ENCODE measurements at places on chromosomes 5 and 9.

DNA sequence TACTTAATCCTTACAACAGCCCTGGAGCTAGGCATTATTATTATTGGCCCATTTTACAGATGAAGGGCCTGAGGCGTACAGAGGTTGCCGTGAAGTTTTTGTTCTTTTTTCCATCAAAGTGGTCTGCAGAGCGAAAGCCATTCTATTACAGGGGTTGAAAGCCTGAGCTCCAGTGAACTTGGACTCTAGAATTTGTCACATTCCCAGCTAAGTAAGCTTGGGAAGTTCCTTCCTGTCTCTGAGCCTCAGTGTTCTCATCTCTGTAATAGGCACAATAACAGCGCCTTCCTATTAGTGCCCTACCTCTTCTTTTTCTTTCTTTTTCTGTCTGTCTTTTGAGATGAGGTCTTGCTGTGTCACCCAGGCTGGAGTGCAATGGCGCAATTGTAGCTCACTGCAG is 44.2 kb upstream of the NKX2-5 start:
- no peak for DNase-seq

DNA sequence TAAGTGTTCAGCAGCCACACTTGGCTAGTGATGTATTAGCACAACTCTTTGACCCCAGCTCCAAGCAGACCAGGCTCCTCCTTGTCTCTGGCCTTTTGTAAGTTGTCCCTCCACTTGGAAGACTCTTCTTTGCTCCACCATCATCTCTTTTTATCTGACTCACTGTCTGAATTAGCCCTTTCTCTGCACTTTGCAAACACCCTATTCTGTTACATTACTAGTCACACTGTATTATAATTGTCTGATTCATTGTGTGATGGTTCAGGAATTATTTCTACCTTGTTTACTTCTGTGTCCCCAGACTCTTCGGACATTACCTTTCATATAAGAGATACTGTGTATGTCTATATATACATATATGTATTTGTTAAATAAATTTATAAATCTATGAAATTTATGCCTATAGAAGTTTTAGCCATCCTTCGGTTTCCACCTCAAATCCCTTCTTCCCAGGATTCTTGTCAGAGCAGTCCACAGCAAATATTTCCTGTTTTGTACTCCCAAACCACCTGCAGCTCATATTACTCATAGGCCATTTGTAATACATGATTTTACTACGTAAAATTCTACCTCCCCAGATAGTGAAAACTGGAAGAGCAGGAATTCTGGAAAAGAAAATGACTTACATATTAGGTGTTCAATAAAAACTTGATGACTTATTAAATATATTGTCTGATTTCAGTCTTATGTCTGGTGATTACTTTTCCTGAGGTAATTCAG is 69.0 kb downstream of the MTAP start:
- DNase-seq: no peak

GRCh38 chr9:93128715-93129224 is 5.3 kb downstream of the NINJ1 start:
- no peak for DNase-seq

GRCh38 chr5:170183816-170184687 is 48.7 kb upstream of the C5orf58 start:
- DNase-seq: peak; percentile 8

DNA sequence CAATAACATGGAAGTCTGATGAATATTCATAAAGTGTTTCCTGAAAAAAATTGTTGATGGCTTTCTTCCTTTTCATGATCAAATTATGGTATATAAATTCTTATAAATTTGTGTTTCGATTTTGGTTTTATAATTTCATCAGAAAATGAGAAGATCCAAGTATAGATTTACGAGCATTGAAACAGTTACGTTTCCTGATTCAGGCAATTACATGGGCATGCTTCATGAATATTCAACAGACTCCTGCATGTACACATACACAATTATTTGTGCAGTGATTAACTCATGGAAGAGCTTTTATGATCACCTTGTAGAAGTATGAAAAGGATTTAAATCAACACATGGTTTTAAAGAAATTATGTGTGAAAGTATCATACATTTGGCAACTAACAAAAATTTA is 136.7 kb downstream of the MPDZ start:
- DNase-seq: no peak

- DNase-seq: peak; percentile 16
Observed at GRCh38 chr9:32378496-32378895, 5.9 kb upstream of the ACO1 start.

- DNase-seq: no peak
Observed at GRCh38 chr5:180898621-180899246, at the start of gene BTNL8. Gene BTNL8, plus strand, starts transcription at chr5:180899159. Its CDS starts 152 bp downstream, at chr5:180899311.

DNA sequence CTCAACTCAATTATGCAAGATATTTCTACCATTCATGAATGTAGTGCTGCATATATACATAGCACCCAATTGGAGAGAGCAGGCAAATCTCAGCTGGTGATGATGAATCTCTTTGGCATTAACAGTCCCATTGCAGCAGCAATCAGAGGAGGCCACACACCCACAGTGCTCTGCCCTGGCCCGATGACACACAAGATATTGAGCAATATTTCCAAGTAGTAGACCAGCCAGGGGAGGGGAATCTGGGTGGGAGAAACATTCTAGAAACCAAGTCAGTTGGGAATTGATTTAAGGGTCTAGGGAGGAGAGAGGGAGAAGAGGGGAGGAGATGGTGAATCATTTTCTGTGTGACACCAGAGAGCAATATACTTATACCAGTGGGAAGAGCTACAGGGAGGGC is 14.9 kb upstream of the C5orf63 start:
- DNase-seq: no peak

DNA sequence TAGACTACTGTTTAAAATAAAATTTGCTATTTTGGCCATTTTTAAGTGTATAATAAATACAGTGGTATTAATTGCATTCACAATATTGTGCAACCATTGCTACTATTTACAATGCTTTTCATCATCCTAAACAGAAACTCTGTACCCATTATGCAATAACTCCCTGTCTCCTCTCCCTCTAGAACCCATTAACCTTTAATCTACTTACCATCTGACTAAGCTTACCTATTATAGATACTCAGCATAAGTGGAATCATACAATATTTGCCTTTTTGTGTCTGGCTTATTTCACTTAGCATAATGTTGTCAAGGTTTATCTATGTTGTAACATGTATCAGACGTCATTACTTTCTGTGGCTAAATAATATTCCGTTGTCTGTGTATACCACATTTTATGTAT is 25.9 kb downstream of the CD14 start:
- no peak for DNase-seq

GRCh38 chr9:87499424-87500017 is 1.9 kb downstream of the DAPK1 start:
- no peak for DNase-seq

DNA sequence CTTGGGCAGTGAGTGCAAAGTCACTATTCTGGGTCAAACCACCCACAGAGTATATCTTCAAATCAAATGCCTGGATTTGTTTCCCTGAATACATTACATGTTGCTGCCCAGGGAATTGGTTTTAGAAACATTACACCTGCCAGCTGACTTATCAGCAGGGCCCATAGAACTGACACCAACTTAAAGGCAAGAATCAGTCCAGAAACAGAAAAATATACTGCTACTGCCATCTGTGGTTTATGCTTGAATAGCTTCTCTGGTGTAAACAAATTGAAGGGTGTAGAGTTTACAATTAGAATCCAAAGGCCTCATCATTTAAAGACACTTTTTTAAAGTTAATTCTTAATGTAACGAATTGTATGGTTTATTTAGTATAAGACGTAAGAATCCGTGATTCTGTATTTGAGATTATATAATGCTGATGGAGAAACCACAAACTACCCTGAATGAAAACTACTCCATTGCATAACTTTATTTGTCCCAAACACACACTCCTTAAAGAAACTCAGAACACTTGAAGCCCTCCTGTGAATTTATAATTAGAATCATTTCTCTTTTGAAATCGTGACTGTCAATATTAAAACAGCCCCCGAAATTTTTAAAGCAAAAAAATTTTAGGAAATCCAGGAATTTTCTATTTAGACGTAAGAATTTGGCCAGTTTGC is 6.2 kb downstream of the NR6A1 start:
- no peak for DNase-seq

DNA sequence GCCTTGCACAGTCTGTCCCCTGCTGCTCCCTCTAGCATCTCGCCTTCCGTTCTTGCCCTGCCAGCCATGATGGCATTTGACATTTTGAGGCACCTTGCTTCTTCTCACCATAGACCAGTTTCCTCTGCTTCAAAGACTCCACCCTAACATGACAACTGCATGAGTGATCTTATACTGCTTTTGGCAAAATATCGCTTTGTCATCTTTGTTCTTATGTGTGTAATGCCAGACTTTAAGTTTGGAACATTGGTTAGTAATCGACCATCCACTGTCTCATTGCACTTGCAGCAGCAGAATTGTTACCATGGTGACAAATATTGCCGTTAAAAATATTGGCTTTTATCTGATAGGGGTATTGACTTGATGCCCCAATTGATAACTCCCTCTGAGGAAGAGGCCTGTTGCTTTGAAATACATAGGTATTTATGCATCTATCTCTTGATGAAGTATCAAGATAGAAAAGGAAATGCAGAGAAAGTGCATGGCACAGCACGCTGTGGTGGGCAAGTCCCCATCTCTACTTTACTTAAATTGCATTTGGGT is 6.8 kb downstream of the GARIN3 start:
- DNase-seq: no peak

DNA sequence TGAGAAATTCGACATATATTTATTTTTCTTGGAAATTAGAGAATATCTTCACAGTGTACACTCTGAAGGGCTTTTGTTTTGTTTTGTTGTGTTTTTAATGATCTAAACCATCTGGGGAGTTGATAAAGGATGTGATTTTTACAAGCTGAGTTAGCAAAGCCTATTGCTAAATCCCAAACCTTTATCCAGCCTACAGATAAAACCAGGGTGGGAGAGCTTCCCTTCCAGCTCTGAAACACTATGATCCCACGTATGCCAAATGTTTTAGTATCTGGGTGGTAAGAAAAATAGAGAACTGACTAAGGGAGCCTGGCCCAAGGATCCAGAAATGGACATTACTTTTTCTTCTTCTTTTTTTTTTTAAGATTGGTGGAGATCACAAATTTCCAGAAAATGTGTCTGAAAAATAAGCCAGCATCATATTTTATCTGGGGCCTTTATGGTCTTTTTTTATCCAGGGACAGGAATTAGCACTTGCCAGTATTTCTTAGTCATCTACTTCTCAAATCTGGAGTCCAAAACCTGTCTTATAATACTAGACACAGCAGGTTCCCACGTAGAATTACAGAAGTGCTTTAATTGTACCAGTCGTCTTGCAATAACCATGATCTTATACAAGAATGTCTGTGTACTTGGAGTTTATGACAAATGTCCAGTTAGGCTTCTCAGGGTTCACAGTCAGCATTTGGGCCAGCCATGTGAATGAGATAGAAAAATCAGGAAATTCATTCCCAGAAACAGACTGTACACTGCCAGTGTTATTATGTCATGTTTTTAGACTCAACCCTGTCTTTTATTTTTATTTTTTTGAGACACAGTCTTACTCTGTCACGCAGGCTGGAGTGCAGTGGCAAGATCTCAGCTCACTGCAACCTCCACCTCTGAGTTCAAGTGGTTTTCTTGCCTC is 290.8 kb upstream of the MPDZ start:
- no peak for DNase-seq

- DNase-seq: no peak
Observed at GRCh38 chr5:58156361-58156760, 303.5 kb downstream of the PLK2 start.

DNA sequence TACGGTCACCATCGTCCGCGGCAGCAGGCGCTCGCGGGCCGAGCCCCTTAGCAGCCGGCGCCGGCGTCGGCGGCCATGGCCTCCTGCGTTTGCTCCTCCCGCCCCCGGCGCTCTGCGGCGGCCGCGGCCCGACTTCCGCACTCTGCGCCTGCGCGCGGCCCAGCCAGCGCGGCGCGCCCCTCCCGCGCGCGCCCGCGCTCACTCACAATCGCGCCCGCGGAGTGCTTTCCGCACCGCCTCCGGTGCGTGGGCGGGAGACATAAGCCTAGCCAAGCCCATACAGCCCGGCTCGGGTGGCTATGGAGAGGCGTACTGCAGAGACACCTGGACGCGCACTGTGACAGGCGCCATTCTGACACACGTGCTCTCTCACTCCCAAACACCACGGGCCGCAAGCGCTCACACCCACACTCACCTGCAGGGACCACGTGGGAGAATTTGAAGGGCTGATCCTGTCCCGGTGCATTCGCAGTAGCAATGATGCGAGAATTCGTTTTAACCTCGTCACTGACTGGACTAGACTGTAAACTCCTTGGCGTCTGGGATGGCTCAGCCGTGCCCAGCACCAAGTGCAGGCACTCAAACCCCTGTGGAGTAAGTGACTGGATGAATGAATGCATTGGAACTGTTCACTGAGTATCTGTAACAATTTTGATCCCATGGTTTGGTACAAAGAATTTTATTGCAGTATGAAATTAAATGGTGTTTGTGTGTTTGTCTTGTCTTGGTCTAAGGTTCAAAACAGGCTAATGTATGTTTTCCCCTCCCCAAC is at the start of gene RNF145:
TSS of gene RNF145 (minus strand) at position 116 of the 772 bp plus-strand sequence. CDS start 5,936 bp downstream, outside the sequence.
- peak; percentile 7 for DNase-seq

GRCh38 chr9:87887661-87888480 is 5.2 kb downstream of the SPATA31E1 start:
- DNase-seq: no peak

- no peak for DNase-seq
Observed at GRCh38 chr5:176784218-176785165, 25.9 kb upstream of the UNC5A start.

DNA sequence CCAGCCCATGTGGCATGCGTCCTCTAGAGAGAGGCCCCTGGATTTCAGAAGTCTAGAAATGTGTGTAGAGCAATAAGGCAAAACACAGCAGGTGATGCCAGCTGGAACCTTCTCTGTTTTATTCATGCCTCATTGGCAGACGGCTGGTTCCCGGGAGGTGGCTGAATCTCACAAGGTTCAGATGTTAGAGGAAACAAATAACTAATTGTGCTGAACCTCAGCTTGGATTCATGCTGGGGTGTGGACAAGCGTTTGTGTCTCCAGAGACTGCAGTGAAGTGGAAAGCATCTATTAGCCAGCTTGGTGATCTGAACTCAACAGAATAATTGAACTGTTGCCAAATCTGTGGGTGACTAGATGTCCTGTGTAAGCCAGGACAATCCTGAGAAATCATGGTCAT is 131.1 kb upstream of the NR4A3 start:
- no peak for DNase-seq

GRCh38 chr9:83675466-83675865 is 32.3 kb downstream of the UBQLN1 start:
- no peak for DNase-seq

- no peak for DNase-seq
Observed at GRCh38 chr5:3303777-3304176, 291.9 kb upstream of the IRX1 start.
